Activated effector memory CD4-positive, alpha-beta T cell treated with Interleukin-2 at 50 U/mL for 16 hours (primary cell): ENCODE measurements at places on chromosomes 5 and 9.

DNA sequence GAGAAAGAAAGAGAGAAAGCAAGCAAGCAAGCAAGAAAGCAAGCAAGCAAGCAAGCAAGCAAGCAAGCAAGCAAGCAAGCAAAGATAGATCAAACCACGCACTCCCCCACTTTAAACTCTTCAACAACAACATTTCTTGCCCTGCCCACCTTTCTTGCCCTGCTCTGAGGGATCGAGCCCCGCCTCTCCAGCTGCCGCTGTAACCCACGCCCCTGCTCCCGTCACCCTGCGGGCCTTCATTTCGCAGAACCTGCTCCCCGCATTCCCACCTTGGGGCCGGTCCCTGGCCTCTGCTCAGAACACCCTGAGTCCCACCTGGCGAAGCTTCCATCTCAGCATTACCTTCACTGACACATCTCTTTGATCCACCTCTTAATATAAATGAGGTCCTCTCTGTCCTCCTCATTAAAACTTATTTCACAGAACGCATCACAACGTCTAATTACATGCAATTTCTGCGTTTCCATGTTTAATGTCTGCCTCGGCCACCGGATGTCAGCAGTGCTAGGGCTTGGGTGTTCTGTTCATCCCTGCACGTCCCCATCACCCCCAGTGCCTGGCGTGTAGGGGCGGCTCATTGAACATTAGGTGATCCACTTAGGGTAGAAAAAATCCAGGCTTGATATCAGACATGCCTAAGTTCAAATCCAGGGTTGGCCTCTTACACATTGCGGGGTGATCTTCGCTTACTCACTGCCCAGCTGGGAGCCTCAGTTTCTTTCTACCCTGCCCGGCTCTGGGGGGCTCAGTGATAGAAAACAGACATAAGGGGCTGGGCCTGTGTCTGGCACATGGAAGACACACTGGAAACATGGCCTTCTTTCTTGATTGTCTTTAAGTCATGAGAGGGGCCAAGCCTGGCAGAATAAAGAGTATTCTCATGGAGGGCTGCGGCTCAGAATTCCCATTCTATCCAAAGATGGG is 187.6 kb downstream of the DAB2IP start:
- DNase-seq = no peak

DNA sequence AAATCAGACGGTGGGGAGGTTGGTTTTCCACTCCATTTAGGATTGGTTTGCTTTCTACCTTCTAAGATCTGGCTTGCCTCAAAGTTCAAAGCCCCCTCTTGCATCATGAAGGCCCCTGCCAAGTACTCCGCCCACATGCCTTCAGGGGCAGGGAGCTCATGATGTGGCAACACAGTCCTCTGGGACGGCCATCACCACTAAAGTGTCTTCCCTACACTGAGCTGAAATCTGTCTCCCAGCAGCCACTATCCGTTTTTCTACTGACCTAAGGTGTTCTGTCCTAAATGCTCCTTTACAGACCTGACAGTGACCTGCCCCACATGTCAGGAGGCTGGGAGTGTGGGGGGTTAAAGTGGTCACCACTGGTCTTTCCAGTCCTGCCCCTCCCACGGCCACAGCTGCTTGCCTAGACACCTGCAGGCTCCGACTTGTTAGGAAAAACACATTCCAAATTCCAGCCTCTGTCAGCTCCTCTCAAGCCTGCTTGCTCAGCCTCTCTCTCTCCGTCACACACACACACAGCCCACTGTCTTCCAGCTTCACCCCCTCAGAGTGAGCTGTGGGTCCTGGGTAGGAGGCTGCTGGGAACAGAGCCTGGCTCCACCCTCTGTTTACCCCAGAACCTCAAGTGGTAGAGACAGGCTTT is 44.9 kb downstream of the SHB start:
- DNase-seq = no peak

DNA sequence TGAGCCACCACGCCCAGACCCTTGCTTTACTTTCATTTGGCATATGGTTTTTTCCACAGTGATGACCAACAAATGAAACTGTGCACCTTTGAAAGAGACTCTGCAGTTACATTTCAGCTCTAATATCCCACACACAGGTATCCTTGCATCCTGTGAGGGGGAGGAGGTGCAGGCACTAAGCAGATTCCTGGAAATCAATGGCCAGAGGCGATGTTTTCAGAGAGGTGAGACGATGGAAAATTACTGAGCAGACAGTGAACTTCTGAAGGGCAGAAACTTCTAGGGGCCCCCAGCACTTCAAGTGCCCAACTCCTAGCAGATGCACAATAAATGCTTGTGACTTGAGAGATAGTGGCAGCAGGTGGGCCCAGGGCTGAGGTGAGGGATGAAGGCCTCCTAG is 29.8 kb upstream of the GNE start:
- no peak for DNase-seq

DNA sequence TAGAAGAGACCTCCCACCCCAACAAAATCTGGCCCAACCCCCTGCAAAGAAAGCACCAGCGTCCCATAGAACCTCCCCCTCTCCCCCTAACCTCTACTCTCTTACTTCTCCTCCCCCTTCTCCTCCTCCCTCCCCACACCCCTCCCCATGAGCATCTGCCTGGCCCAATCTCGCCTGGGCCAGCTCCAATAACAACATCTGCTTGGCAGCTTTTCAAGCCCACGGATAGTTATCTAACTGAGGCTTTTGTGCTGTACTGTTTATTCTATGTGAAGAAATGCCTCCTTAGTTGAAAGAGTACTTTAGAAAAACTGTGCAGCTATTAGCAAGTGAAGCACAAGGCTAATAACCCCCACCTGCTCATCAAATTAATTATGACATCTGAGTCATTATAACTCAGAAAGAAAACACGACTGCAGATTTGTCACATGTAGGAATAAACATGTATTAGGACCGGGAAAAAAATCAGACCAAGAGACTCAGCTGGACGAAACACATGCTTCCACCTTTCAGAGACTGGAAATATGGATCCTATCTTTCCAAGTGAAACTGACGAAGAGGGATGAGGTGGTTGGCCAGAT is 42.8 kb downstream of the NFIB start:
- DNase-seq = no peak

GRCh38 chr5:113546703-113547183 is 33.2 kb downstream of the YTHDC2 start:
- no peak for DNase-seq

DNA sequence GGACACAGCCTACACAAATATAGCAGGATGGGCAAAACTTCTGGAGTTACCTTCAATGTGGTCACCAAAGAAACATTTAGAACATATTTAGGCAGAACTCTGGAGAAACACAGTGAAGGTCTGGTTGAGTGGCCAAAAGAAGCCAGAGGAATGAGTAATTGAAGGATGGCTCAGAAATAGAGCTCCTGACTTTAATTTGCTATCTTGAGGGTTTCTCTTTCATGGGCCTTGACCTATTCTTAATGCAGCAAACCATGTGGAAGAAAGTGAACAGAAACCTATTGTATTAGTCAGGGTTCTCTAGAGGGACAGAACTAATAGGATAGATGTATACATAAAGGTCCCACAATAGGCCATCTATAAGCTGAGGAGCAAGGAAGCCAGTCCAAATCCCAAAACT is 650.5 kb downstream of the ACTL7B start:
- DNase-seq = no peak

- no peak for DNase-seq
Measured at GRCh38 chr9:92534204-92534603, 1.6 kb downstream of the ECM2 start.

GRCh38 chr9:69546265-69546664 is 125.9 kb downstream of the APBA1 start:
- DNase-seq = no peak

GRCh38 chr5:168608386-168608785 is 29.2 kb upstream of the PANK3 start:
- DNase-seq = no peak

DNA sequence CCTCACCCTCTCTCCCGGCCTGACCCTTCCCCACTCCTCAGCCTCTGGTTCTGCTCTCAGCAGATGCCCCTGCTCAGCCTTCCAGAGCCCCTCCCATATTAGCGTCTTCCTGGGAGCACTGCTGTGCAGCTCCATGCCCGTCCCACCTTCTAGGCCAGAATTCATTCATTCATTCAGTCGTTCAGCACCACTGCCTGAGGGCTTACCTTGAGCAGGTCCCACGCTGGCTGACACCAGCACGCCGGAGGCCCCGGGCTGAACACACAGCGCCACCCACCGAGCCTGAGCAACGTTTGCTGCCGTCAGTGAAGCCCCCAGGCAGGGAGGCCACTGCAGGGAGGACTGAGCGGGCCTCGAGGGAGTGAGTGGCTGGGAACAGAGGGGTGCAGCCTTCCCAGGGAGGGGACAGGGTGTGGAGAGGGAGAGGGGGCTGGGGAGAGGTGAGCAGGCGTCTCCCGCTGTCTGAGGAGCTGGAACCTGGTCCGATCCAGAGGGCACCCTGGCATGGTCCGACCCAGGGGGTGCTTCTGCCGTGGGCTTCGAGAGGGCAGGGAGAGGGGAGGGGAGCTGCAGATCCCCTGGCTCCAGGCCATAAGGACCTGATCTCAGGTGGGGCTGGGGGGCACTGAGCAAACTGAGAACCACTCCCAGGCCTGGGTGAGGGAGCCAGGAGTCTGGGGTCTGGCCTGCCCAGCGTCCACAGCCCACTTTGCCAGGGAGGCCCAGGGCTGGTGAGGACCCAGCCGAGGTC is 98.8 kb upstream of the RAPGEF1 start:
- DNase-seq = no peak

DNA sequence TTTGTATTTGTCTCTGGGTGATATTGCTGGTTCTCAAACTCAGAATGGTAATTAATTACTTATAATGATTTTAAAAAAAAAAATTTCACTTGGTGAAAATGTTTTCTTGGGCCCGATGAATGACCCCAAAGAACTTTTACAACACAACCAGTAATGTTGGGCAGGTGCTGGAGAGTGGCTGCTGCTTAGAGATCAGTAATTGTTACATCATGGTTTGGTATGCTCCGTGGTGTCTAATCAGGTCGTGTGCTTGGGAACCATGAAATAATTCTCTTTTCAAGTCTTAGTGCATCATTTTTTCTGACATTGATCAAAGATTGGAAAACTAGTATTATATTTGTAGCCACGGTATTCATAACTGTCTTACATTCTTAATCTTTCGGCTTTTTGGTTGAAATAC is 29.3 kb downstream of the PCBD2 start:
- no peak for DNase-seq

GRCh38 chr5:106720367-106720766 is 950.4 kb downstream of the EFNA5 start:
- DNase-seq = no peak

GRCh38 chr5:149337736-149338135 is 7.6 kb upstream of the GRPEL2 start:
- DNase-seq = no peak

DNA sequence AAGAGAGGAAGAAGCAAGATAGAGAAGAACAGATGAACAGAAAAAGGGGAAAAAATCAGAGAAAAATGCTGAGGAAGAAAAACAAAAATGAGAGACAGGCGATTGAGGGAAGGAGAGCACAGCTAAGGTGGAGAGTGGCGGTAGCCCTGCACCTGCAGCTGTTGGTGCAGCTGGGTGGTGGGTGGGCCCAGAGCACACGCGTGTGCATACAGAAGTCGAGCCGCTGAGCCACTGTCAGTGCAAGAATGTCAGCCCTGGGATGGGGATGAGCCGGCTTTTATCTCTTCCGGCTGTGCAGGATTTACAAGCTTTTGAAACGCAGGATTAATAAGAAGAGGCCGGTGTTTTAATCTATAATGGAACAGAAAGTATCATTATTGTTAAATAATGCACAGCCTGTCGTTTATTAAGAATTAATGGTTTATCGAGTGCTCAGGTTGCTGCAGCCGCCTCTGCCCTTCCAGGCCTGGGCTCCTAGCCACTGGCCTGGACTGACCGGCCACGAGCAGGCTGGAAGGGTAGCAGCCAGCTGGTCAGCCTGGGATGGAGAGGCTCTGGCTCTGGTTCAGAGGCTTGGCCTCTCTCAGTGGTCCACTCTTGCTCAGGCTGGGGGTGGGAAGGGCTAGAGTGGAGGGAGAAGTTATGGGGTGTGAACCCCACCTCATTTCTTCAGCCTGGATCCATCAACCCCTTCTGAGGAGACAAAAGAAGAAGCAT is 68.7 kb downstream of the PCDH1 start:
- no peak for DNase-seq

DNA sequence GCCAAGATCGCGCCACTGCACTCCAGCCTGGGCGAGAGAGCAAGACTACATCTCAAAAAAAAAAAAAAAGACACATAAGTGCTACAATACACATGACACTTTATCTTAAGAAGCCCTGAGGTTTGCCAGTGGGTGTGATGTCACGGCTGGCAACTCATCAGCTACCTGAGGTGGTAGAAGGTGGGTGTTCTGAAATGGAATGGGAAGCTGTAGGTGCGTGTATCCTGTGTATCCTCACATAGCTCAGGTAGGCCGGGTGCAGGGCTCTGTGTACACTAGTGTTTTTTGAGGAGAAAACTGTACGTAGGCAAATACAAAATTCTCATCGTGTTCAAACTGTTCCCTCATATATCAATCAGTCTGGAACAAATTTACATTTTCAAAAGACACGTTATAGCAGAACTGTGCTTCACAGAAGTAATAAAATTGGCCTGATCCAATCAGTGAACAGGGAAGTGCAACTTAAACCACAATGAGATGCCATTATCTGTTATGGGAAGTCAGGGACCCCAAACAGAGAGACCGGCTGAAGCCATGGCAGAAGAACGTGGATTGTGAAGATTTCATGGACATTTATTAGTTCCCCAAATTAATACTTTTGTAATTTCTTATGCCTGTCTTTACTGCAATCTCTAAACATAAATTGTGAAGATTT is 10.4 kb downstream of the BICD2 start:
- DNase-seq = no peak

- no peak for DNase-seq
Measured at GRCh38 chr9:14525856-14526255, 167.4 kb downstream of the ZDHHC21 start.

DNA sequence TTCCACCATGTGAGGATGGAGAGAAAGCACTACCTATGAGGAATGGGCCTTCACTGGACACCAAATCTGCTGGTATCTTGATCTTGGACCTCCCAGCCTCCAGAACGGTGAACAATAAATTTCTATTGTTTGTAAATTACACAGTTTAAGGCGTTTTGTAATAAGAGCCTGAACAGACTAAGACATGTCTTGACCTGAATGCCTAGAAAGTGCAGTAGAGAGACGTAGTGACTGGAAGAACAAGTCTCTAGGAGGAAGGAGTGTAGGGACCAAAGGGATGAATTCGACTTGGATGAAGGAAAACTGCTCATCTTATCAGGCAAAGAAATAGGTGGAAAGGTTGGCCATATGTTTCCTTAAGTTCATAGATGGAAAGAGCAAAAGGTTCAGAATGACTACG is 309.8 kb upstream of the RGMB start:
- DNase-seq = no peak

DNA sequence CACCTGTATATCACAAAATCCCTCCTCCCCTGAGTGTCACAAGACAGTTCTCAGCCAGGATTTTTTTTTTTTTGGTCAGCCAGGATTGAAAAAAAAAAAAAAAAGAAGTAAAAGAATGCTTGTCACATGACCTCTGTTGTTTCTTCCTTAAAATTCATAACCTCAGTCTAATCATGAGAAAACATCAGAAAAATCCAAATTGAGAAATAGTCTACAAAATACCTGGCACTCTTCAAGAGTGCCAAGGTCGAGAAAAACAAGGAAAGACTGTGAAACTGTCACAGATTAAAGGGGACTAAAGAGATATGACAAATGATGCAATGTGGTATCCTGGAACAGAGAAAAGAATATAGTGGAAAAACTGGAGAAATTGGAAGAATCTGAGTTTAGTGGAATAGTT is 58.5 kb upstream of the SUB1 start:
- no peak for DNase-seq
